ENCODE measurements at places on chromosomes 3 and 15. TPM values are rescaled to one million over a fixed set of nuclear protein-coding genes. Genes with fewer than 3 reads are reported as not detected.
A peak's percentile ranks its signal among the peaks of the same experiment; 100 is the strongest.

GRCh38 chr3:161096771-161097367, 8.3 kb downstream of the B3GALNT1 start:
- no peak for DNase-seq

The TRIM42 gene
- not detected for total RNA-seq

DNA sequence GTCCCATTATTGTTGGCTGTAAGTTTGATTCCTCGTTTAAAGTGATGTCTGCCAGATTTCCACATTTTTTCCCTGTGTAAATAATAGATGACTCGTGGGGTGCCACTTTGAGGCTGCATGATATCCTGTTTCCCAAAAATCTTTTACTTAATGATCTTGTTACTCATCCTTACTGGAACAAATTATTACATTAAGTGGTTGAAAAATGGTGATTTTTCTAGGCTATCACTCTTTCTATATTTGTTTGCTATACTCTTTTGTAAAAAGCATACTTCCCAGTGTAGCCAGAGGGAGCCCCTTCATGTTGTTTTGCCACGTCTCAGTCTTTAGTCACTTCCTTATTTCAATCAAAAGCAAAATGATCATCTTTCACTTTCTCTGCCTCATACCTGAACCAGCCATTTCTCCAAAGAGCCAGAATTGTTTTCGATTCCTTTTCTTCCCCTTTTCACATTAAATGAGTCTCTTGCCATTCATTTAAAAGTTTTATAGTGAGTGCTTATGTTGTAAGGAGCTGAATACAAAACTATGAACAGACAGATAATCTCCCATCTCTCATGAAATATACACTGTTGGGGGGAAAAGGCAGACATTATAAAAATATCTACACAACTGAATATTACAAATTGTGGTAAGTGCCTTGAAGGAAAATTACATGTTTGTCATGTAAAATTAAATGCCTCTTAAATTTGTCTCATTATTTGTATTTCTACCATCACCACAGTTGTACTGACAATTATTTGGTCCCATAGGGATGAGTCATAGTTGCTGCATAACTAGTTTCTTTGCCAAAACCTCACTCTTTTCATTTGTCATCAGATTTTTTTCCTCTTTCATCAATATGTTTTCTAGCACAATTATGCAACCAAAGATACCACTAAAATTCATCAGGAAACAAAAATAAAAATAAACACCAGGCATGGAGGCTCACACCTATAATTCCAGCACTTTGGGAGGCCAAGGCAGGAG, 41.5 kb downstream of the ADGRG7 start:
- DNase-seq, result peak; percentile 75

The GRIP2 gene
- total RNA-seq, result not detected

Data from LHCN-M2 (cell line).